ENCODE measurements at places on chromosomes 11 and 22.

DNA sequence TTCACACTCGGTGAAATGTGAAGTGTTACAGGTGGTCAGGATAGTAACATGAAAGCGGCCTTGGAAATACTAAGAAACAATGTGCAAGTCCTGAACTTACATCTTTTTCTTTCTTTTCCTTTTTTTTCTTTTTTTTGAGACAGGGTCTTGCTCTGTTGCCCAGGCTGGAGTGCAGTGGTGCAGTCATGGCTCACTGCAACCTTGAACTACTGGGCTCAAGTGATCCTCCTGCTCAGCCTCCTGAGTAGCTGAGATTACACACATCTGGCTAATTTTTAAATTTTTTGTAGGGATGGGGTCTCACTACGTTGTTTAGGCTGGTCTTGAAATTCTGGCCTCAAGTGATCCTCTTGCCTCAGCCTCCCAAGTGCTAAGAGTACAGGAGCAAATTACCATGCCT, 252.6 kb downstream of the SWAP70 start:
- no peak for DNase-seq

- peak; percentile 83 for DNase-seq
Observed at GRCh38 chr22:27241430-27242321, 559.9 kb downstream of the MN1 start.

GRCh38 chr22:38461057-38461413, 6.0 kb upstream of the KCNJ4 start:
- no peak for DNase-seq

GRCh38 chr11:22832315-22833015, 2.9 kb upstream of the SVIP start:
- DNase-seq = no peak

Data from cardiac fibroblast (primary cell).